Activated T-cell treated with anti-CD3 and anti-CD28 coated beads, Interleukin-2, amount 50 U/mL, for 4 hours (primary cell): ENCODE measurements at places on chromosomes 12 and 14. TPM values are rescaled to one million over a fixed set of nuclear protein-coding genes. Genes with fewer than 3 reads are reported as not detected.

Gene PRPH
- total RNA-seq = not detected

Gene TCL1B
- not detected for total RNA-seq

Gene PTHLH
- total RNA-seq = 0.11 TPM

Gene TAS2R46
- total RNA-seq = 0.66 TPM

Gene NRIP2
- not detected for total RNA-seq

Gene TRMT5
- total RNA-seq = 20.0 TPM

Gene KCNC2
- not detected for total RNA-seq

Gene LGR5
- not detected for total RNA-seq

Gene PLA2G1B
- 1.1 TPM for total RNA-seq

Gene ACRBP
- 1.3 TPM for total RNA-seq

Gene IL22
- 1.2 TPM for total RNA-seq

- no peak for DNase-seq
Measured at GRCh38 chr14:95211721-95212504, 54.6 kb upstream of the DICER1 start.

DNA sequence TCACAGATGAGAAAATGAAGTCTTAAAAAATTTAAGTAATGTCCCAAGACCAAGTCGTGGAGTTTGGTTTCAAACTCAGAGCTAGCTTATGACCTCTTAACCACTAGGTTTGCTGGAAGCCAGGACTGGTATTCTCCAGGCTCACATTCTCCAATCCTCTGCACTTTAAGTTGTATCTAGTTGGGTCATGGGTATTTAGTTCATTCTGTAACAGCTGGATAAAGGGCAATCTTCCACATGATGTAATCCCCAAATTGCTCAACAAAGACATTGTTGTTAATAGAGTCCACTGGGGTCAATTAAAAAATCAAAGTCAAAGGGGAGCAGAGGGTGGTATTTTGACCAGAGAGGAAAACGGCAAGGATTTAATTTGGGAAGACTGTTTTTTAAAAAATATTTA is 17.8 kb upstream of the GAS2L3 start:
- no peak for DNase-seq

- DNase-seq = no peak
Measured at GRCh38 chr12:52518574-52519386, 1.4 kb downstream of the KRT5 start.

GRCh38 chr12:11555743-11556625 is 93.5 kb upstream of the ETV6 start:
- no peak for DNase-seq

DNA sequence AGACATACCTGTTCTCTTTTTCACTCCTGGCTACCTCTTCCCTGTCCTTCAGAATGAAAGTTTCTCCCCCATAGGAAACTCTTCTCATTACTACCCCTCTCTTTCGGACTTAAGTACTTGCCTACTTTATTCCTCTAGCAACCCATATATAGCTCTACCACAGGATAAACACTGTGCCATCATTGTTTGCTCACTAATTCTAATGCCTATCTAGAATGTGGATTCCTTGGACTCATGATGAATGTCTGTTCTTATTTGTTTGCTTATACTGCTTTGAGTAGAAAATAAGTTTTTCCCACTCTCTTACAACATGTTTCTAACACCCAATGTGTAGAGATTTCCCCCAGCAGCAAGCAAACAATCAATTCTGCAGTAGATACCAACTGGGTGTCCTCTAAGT is 1094.9 kb downstream of the SLC6A15 start:
- DNase-seq = no peak

DNA sequence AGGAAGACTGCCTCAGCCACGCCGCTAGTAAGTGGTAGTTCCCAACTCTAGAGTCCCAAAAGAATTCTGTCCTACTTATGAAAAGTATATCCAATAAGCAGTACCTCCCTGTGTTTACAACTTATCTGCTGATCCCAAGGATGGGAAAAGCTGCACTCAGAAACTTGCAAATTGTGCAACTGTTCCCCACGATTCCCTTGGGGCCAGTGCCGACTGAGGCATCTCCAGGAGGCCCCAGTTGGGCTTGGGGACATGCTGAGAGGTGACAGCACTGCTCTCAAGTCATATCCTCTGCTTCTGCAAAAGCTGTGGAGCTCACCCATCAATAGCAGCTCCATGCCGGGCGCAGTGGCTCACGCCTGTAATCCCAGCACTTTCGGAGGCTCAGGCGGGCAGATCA is 23.7 kb downstream of the SPRING1 start:
- no peak for DNase-seq

DNA sequence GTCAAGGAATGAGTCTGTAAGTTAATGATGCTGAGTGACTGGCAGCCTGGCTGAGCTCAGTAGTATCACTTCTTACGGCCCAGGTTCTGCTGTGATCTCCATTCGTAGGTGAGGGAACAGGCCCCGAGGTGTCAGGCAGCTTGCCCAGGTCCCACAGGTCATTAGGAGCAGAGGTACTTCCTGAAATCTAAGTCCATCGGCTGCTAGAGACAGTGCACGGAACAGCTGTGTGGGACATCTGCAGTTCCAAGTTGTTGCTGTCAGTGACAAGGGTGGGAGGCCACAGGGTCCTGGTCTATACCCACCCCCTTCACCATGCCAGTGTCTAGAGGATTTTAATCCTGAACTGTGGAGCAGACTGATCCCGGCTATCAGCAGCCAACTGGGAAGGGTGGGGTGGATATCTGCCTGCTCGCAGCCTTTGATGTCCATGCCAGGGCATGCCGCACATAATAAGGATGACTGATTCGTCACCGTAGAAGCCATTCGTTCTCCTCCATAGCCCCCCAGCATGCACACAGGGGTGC is 82.3 kb upstream of the RIN3 start:
- DNase-seq = no peak

GRCh38 chr12:19154686-19155085 is 25.2 kb downstream of the PLEKHA5 start:
- DNase-seq = no peak

- no peak for DNase-seq
Measured at GRCh38 chr14:91207008-91207407, 37.5 kb downstream of the GPR68 start.

DNA sequence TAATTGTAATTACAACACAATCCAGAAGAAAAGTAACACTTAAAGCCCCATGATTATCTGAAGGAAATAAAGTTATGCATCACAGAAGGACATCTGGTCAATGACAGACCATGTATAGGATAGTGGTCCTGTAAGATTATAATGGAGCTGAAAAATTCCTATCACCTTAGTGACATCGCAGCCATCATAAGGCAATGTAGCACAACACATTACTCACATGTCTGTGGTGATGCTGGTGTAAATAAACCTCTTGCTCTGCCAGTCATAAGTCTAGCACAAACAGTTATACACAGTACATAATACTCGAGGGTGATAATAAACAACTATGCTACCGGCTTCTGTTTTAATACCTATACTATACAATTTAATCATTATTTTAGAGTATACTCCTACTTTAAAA is 11.2 kb downstream of the ATG2B start:
- no peak for DNase-seq

GRCh38 chr14:52706286-52706685 is 714 bp upstream of the PSMC6 start:
- peak; percentile 28 for DNase-seq

- no peak for DNase-seq
Measured at GRCh38 chr12:69149270-69149669, 90.1 kb upstream of the CPSF6 start.

DNA sequence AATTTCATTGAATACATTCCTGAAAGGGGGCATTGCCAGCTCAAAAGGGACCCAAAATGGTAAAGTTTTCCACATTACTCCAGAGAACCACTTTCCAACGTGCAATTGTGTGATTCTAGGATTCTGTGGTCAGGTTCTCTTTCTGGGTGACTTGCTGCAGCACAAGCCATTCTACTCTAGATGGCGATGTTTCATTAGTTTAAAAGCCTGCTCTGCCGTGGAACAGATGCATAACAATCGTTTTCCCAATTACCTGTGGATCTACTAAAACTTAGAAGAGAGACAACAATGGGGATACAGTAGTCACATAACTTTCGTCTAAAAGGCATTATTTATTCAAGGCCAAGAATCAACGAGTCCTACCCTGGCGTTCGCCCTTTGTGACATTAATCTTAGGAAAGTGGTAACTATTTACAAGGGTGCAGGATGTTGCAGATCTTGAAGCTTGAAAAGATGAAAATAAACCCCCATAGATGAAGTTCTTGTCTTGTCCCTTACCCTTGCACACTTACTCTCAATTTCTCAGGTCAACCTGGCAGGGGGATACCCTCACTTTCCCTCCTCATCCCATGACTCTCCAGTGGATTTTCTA is 400.9 kb downstream of the SNAPC1 start:
- DNase-seq = no peak

DNA sequence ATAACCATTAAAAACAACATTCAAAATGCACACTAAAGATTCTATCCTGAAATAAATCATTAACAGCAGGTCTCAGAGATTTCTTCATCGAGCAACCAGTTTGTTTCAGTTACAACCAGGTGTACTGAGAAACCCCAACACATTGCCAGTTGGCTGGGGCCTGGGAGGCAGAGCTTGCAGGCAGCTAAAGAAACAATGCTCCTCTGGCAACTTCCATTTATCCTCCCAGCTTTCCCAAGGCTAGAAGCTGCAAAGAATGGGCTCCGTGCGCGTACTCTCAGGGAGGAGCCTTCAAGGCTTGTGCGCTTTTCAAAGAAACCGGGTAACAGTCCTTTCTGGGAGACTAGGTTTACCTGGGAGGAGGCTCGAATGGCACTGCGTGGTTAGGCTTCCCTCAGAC is 181.6 kb downstream of the MSRB3 start:
- no peak for DNase-seq

- DNase-seq = no peak
Measured at GRCh38 chr12:85923767-85924331, 49.8 kb downstream of the NTS start.
